Stimulated activated CD8-positive, alpha-beta memory T cell treated with anti-CD3 and anti-CD28 coated beads, Interleukin-2, amount 100 ng/mL, for 1 hour (primary cell): ENCODE measurements at places on chromosomes 4 and X.

- DNase-seq = no peak
Measured at GRCh38 chr4:137253949-137254348, 278.3 kb downstream of the PCDH18 start.

- no peak for DNase-seq
Measured at GRCh38 chr4:7312691-7313090, 120.4 kb downstream of the SORCS2 start.

- DNase-seq = no peak
Measured at GRCh38 chr4:958314-958665, 15.1 kb downstream of the DGKQ start.

DNA sequence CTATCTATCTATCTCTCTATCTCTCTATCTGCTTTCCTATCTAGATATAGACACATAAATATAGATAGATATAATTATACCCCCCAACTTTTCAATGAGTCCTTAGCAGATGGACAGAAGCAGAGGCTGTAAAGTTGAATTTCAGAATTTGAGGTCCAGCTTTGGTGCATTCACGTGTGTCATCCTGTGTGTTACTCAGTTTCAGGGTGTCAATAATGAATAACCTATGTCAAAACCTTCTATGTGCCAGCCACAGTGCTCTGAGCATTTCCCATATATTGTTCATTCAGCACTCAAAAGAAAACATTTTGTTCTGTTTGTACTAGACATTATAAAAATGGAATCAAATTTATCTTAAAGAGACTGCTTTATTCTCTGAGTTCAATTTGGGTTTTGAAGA is 310.0 kb downstream of the ARHGAP24 start:
- no peak for DNase-seq

DNA sequence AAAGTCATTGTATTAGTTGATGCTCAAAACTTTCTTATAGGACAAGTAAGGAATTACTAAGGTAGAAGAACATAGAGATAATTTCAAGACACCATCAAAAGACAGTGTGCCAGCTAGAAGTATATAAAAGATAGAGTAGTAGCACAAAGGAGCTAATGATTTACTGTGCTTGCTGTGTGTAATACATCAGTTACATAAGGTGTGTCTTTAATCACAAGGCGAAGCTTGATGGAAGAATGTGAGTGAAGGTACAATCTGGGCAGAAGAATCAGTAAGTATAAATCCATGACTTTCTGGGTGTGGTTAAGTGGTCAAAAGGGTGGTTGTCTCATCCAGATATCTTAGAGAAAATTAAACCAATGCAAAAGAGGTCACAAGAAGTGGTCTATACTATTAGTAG is 95.1 kb upstream of the BOD1L1 start:
- no peak for DNase-seq

DNA sequence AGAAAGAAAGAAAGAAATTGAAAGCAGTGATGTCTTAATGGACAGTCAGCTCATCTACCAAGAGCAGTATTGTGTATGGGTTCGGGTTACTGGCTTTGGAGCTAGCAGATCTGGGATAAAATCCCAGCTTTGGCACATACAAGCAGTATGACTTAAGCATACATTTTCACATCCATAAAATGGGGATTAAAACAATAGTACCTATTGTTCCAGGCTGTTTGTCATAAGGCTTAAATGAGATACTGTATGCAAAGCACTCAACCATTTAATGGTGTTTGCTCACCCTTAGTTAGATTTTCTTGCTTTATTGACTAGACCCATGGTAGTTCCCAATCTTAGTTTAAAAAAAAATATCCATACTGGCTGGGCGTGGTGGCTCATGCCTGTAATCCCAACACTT is 7.8 kb upstream of the TMEM164 start:
- DNase-seq = no peak

DNA sequence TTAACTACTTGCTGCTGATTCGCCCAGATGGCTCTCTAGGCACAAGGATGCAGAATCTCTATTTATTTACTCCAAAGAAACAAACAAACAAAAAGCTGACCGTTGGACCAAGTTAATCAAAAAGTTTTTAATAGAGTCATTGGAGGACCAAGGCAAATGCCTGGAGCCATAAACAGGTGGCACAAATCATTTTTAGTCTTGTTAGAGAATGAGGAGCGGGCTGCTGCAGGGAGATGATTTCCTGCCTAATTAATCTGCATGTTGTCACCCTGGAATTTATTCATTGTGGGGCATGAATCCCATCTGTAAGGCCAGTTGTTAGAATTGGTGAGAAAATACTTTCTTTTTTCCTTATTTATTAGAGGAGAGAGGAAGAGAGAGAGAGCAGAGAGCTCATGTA is 147.4 kb upstream of the GATB start:
- no peak for DNase-seq

- no peak for DNase-seq
Measured at GRCh38 chr4:168604496-168605373, 107.9 kb downstream of the PALLD start.

DNA sequence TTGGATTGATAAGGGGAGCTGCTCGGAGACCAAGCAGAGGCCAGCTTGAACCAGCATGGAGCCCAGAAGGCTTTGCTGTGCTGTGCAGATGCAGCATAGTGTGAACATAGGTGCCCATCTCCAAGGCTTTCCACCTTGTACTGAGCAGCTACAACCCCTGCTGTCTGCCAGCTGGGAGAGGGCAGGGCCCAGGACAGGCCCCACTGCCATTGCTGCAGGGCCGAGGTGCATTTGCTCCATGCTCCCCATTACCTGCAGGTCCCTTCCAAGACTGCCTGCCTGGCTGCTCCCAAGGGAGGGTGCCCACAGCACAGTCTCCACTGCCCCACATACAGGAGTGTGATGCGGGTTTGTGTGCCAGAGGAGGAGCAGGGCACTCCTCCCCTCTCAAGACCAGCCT is 1016.0 kb upstream of the INTU start:
- no peak for DNase-seq

DNA sequence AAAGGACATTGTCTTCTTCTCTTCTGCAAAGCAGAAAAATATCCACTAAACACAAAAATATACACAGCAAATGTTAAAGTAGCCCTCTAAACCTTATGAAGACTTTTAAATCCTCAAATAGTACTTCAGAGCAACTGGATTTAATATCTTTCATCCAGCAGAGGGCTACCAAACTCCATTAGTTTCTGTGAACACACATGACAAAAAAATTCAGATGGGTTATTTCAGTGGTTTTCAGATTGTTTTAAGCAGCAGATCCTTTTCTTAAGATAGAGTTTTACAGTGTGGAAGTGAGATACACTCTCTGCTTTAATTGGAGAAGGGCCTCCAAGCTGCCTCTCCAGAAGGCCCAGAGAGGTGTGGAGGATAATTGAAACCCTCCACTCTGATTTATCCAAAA is 56.7 kb downstream of the ANK2 start:
- no peak for DNase-seq

GRCh38 chr4:31275906-31276305 is 555.7 kb downstream of the PCDH7 start:
- no peak for DNase-seq

GRCh38 chr4:1403177-1403583 is 3.1 kb downstream of the NKX1-1 start:
- DNase-seq = no peak

GRCh38 chr4:169314906-169315305 is 44.1 kb upstream of the SH3RF1 start:
- no peak for DNase-seq
